NCI-H2081 (cell line): ENCODE measurements at places on chromosomes 7 and 10.

DNA sequence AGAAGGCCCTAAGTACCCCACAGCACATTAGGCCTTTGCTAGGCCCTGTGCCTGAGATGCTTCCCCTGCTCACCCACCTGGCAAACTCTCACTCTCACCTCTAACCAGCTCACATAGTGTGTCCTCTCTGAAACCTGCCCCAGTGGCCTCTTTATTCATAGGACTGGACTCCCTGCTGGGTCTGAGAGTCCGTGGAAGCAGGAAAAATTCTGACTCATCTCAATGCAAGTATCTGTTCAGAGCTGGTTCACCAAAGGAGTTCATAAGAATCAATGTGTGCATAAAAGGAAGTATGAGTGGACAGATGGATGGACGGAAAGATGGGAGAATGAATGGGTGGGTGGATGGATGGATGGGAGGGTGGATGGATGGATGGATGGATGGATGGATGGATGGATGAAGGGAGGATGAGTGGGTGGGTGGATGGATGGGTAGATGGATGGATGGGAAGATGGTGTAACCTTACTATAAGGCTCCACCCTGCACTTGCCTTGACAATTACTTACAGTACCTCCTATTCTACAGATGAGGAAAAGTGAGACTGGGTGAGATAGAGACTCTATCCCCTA, 111.2 kb upstream of the ZMIZ1 start:
- DNase-seq = no peak

DNA sequence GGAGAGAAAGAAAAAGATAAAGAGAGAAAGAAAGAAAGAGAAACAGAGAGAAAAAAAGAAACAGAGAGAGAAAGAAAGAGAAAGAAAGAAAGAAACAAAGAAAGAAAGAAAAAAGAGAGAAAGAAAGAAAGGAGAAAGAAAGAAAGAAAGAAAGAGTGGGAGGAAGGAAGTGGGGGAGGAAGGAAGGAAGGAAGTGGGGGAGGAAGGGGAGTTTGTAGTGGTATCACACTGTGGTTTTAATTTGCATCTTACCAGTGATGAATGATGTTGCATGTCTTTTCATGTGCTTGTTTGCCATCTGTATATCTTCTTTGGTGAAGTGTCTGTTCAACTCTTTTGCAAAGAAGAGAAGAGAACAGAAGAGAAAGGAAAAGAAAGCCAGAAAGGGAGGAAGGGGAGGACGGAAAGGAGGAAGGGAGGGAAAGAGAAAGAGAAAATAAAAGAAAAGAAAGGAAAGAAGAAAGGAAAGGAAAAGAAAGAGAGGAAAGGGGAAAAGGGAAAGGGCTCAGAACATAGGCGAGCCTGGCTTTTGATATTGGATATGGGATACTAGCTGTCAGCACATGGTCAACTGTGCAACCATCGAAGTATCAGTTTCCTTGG, 79.2 kb upstream of the FRMD4A start:
- DNase-seq = no peak

GRCh38 chr10:101575091-101575490, 13.0 kb downstream of the POLL start:
- DNase-seq = no peak

DNA sequence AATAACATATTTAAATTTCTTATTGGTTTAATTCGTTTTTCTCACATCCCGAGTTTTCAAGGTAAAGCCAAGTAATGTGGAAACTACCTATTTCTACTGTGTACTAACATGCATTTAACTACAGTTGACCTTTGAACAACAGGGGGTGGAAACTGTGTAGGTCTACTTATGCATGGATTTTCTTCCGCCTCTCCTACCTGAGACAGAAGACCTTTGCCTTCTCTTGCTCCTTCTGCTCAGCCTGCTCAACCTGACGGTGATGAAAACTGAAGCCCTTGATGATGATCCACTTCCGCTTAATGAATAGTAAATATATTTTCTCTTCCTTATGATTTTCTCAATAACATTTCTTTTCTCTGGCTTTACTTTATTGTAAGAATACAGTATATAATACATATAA, 18.5 kb downstream of the MEOX2 start:
- DNase-seq = no peak

- DNase-seq = no peak
Observed at GRCh38 chr7:26925768-26926167, 61.4 kb upstream of the SKAP2 start.

- no peak for DNase-seq
Observed at GRCh38 chr10:71345694-71346093, 26.6 kb downstream of the SLC29A3 start.

GRCh38 chr10:91883549-91884444, 25.5 kb downstream of the FGFBP3 start:
- no peak for DNase-seq

- no peak for DNase-seq
Observed at GRCh38 chr7:149569025-149569725, 71.6 kb upstream of the ZNF746 start.

DNA sequence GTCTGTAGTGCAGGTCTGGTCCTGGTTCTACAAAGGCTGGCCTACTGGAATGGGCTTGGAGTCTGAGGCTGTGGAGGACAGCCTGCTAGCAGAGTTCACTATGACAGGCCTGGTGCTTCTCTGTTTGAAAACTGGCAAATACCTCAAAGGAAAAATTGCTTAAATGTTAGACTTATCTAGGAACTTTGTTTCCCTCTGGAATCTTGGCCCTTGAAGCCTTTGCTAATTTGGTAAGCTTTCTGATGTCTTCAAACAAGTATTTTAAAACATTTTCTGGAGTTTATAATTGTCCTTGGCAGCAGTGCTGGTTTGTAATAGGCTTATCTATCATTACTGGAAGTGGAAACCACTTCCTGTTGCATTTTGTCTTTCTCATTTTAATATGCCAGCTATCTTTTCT, 139.7 kb downstream of the TMEM26 start:
- DNase-seq = no peak

- no peak for DNase-seq
Observed at GRCh38 chr10:62819141-62819920, 3.2 kb upstream of the EGR2 start.
